Activated CD4-positive, CD25-positive, alpha-beta regulatory T cell treated with anti-CD3 and anti-CD28 coated beads, Interleukin-2, amount 50 U/mL, for 24 hours (primary cell): ENCODE measurements at places on chromosomes 13 and 19.

DNA sequence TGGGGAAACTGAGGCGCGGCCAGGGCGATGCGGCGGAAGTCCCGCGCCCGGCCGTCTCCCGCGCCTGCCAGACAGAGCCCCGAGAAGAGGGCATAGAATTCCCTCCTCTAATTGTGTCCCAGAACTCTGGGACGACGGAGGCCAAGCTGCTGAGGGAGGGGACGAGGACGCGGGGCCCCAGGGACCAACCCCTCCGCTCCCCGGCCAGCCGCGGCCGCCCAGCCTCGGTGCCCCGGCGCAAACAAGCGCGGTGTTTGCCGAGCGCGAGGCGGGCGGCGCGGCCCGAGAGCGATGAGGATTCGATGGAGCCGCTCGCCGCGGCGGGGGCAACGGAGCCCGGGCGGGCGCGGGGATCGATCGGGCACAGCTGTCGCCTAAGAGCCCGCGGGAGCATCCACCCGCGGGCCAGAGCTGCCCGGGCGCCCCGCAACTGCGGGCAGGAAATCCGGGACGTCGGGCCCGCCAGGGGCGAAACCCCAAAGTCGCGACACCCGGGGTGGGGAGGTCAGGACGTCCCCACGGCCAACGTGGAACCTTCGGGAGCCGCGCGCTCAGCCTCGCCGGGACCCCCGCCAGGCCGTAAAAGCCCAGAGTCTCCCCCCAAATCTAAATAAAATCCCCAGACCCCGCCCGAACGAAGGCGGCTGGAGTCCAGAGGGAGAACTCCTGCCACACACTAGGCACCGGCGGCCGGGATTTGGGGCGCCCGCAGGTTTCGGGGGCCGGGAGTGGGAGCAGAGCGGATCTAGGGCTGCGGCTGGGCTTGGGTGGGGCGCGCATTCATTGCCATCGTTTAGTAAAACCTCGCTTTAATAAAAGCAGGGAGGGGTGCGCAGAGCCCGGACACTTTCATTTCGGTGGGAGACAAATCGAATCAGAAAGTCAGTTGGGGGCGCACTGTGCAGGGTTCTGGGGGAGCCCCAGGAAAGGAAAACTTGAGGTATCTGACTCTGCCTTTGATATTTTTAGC lies 3.6 kb upstream of the ONECUT3 start:
- ATAC-seq, result no peak

GRCh38 chr19:49084206-49085019 lies 838 bp upstream of the SNRNP70 start:
- no peak for ATAC-seq

DNA sequence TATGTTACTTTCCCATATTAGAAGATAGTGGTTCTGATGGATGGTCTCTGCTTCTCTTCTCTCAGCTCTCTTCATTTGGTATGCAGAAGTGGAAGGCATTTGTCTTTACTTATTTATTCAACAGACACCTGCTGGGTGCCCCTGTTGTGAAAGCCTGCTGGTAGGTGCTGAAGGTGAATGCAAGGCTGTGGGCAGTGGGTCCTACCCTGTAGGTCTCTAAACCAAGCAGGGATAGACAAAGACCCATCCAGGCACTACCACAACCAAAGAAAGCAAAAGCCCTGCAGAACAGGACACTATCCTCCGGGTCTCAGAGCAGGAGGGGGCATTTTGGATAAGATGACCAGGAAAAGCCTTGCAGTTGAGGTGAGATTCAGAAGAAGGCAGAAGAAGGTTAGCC lies 106.1 kb downstream of the STARD13 start:
- no peak for ATAC-seq

GRCh38 chr13:86741762-86742285 lies 929.3 kb upstream of the SLITRK5 start:
- ATAC-seq, result no peak

DNA sequence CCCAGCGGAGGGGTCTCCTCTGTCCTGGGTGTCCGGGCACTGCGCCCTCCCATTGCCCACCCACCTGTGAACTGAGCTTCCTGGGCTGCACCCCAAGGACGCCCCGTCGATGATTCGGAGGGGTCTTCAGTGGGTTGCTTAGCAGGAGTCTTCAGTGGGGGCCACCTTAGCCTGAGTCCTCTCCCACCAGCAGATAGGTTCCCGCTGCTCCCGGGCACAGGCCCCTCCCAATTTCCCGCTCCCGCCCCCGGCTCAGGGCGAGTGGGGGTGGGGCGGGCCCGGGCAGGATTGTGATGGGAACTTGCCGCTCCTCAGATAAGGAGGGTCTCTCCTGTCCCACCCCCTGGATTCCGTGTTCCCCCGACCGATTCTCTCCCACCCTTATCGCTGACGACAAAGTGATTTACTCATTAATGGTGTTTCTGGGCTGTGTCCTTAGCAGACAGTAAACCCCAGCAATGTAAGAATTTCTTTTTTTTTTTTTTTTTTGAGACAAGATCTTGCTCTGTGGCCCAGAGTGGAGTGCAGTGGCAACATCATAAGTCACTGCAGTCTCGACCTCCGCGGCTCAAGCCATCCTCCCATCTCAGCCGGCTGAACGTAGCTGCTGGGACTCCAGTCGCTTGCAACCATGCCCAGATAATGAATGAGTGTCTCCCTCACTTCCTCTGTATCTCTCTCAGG lies 655 bp upstream of the S1PR5 start:
- peak; percentile 41 for ATAC-seq

GRCh38 chr13:38628554-38628953 lies 58.3 kb upstream of the FREM2 start:
- no peak for ATAC-seq

DNA sequence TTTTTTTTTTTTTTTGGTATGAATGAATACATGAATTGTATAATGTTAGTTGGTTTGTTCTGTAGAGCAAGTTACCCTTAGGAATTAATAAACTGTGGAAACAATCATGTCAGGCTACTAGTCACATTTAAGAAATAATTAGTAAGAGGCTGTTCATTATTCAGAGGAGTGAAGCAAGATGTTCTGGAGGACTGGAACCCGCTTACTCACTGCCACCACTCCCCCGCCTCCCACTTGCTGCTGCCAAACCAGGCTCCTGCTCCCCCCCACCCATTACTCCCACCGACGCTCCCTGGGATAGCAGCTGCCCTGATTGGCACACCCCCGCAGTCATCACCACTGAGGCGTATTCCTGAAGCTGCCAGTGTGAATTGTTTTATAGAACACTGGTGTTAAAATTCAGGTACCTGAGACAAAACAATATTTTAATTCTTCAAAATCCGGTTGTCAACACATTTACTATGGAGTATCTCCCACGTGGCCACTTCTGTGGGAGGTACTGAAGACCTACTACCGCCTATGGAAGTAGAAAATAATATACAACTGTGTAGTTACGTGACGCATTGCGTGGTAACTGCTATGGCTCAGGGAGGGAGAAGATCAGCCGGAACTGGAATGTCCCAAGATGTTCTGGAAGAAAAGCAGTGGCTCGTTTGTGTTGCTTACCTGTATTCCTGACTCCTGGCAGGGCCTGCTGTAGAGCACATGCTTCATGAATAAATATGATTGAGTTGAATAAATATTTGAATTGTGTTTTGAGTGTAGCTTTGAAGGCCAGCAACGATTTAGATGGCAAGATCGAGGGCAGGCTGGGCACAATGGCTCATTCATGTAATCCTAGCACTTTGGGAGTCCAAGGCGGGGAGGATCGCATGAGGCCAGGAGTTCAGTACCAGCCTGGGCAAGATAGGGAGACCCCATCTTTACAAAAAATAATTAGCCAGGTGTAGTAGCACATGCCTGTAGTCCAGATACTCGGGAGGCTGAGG lies 1.7 kb downstream of the DPY19L3 start:
- ATAC-seq, result no peak

GRCh38 chr19:21396893-21397572 lies at the start of gene ZNF493:
TSS of gene ZNF493 (plus strand) at chr19:21397133. CDS start at chr19:21397238, 105 bp downstream.
- ATAC-seq, result peak; percentile 100

- ATAC-seq, result no peak
Observed at GRCh38 chr19:5826531-5827341, 12.8 kb downstream of the FUT6 start.

DNA sequence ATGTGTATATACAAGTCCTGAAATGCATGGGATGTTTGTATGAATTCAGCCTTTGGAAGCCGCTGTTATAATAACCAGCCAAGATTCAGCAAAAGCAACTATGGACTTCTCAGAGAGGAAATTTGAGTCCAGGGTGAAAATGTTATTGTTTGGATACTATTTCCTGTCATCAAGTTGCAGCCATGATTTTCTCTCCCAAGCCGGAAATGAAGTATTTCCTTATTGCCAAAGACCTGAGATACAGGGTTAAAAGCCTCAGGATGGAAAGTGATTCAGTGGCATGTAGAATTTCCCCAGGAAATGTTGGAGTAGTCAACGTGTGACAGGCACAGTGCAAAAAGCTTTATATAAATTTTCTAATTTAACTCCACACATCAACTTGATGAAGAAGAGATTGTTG lies 133.9 kb downstream of the IRS2 start:
- ATAC-seq, result no peak

DNA sequence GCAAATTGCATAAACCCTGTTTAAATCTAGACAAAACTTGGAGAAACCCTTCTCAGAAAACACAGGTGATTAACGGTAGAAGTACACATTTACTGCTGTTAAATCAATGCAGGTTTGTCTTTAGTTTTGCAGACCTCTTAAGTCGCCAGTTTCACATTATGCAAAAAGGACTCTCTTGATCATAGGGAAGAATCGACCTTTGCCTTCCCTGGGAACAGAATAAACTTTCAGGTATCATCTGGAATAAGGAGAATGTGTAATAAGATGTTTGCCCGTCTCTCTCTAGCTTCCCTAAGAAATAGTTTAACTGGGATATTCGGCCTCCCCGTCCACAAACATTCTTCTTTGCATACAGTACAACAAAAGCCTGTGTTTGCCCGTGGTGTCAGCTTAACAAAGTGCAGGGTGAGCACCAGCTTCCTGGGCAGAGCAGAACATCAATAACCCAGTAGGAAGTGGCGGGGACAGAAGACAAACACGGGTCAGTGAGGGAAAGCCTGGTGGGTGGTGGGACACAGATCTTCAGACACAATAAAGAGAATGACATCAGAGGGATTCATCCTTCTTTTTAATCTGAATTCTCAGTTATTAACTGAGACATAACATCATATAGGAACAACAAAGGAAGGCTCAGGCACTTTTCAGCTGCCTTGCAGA lies 1077.7 kb upstream of the SLC10A2 start:
- ATAC-seq, result no peak

GRCh38 chr19:1997353-1998233 lies 17.9 kb downstream of the BTBD2 start:
- ATAC-seq, result no peak

- ATAC-seq, result no peak
Observed at GRCh38 chr13:41970022-41970421, 9.1 kb upstream of the VWA8 start.

GRCh38 chr13:33520468-33520839 lies 234.9 kb upstream of the STARD13 start:
- ATAC-seq, result no peak

- no peak for ATAC-seq
Observed at GRCh38 chr13:114080739-114081561, 51.5 kb downstream of the RASA3 start.

DNA sequence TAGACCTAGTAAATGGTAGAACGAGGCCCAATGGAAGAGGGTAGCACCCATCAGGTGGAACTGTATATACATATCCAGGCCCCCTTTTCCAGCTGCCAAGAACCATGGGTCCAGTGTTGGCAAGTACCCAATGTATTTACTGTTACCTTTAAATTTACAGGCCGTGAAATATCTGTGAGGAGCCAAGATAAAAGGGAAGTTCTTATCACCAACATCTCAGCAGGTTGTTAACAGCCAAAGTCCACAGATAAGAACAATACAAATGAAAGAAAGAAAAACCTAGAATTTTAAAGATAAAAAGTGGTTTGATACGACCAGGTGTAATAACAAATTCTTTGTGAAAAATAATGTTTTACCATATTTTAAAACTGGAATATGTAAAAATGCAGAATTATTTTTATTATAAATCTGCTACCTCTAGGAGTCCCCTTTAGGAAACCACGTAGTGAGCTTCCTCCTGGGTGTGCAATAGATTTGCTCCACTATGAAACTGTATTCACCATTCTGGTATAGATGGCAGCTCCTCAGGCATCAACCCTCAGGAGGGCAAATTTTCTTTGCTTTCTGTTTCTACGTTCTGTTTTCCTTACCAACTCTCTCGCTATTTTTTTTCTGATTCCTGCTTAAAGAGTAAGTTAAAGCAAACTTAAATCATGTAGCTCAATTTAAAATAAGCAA lies 292.2 kb upstream of the SLC10A2 start:
- ATAC-seq, result no peak

GRCh38 chr19:30416375-30416774 lies 44.2 kb downstream of the ZNF536 start:
- no peak for ATAC-seq

DNA sequence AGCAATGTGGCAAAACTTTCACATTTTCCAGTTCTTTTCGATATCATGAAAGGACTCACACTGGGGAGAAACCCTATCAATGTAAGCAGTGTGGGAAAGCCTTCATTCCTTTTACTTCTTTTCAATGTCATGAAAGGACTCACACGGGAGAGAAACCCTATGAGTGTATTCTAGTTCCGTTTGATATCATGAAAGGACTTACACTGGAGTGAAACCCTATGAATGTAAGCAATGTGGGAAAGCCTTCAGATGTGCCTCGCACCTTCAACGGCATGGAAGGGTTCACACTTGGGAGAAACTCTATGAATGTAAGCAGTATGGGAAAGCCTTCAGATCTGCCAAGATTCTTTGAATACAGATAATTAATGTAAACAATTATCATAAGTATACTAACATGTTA lies 14.5 kb upstream of the ZNF763 start:
- no peak for ATAC-seq

DNA sequence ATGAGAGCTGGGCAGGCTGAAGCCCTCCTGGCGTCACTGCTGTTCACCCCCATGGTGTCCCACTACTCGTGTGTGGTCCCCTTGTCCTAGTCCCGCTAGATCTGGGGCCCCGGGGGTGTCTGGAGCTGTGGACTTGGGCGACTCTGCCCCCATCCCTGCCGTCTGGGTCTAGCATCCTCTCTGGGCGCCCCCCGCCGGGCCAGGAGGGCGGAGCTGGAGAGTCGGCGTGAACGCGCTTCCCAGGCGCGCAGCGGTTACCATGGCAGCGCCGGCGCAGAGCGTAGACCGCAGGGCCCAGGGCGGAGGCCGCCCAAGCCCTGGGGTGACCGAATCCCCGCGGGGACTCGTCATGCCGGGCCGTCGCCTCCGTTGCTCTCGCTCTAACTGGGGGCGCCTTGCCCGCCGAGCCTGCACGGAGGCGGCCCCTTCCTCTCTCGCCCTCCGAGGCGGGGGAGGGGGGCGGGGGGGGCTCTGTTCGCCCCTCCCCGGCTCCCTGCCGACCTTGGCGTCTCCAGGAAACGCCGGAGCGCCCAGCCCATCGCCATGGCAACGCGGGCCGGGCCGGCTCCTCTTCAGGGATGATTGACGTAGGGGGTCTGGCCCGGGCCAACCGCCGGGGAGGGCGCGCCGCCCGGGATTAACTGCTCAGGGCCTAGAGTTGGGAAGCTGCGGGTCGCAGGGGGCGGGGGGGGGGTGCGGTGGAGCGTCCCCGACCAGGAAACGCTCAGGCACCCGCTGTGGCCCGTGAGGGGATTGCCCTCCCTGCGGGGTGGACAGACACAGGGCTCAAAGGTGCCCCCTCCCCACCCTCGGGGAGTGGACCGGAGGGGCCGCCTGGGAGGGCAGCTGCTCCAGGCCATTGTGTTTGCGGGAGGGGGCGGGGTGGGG lies 8.9 kb downstream of the ISYNA1 start:
- ATAC-seq, result peak; percentile 79
